ENCODE measurements at places on chromosomes 11 and 22. TPM values are rescaled to one million over a fixed set of nuclear protein-coding genes. Genes with fewer than 3 reads are reported as not detected.

The KDELR3 gene
- 76.3 TPM for total RNA-seq

The CHADL gene
- 0.17 TPM for total RNA-seq

The PRRG4 gene
- total RNA-seq = not detected

The OSBP2 gene
- total RNA-seq = 2.0 TPM

The GUCY1A2 gene
- 7.0 TPM for total RNA-seq

The KCNK4 gene
- total RNA-seq = not detected

The UCP3 gene
- total RNA-seq = 0.47 TPM

The PRR5 gene
- 14.2 TPM for total RNA-seq

The SHANK2 gene
- total RNA-seq = not detected

The SLC2A11 gene
- total RNA-seq = 4.2 TPM

The TRPM5 gene
- 0.12 TPM for total RNA-seq

The NPAS4 gene
- not detected for total RNA-seq

The ALX4 gene
- total RNA-seq = under 0.01 TPM

The CARNS1 gene
- total RNA-seq = 0.51 TPM

The HOATZ gene
- total RNA-seq = not detected

The MYO7A gene
- total RNA-seq = 0.23 TPM

The CREBZF gene
- 15.4 TPM for total RNA-seq

The TNNT3 gene
- total RNA-seq = 28.9 TPM

The C11orf58 gene
- 111 TPM for total RNA-seq

The CNTF gene
- 0.17 TPM for total RNA-seq

The KREMEN1 gene
- total RNA-seq = 3.7 TPM

The P2RY6 gene
- not detected for total RNA-seq

The ART5 gene
- 0.26 TPM for total RNA-seq

The OR52N4 gene
- not detected for total RNA-seq

The DCDC1 gene
- total RNA-seq = not detected

The GLYAT gene
- not detected for total RNA-seq

The ASPHD2 gene
- total RNA-seq = 0.82 TPM

The NXPE4 gene
- total RNA-seq = not detected

The C22orf23 gene
- total RNA-seq = not detected

The SCYL1 gene
- total RNA-seq = 69.6 TPM

The RRP7A gene
- 20.9 TPM for total RNA-seq

The FXYD6 gene
- 0.68 TPM for total RNA-seq

The PRG3 gene
- total RNA-seq = not detected

The OR4C46 gene
- total RNA-seq = not detected

The CD3E gene
- total RNA-seq = not detected

The HPX gene
- not detected for total RNA-seq

The KDM4D gene
- 0.77 TPM for total RNA-seq

The DGCR6 gene
- total RNA-seq = 1.4 TPM

The APLNR gene
- 3.4 TPM for total RNA-seq

The KCNJ11 gene
- total RNA-seq = not detected

The SCGB2A2 gene
- total RNA-seq = not detected

The NUP98 gene
- total RNA-seq = 45.6 TPM

The APOBEC3C gene
- 30.5 TPM for total RNA-seq

The FGF19 gene
- not detected for total RNA-seq

The ADM2 gene
- total RNA-seq = 14.5 TPM

The CDC42BPG gene
- not detected for total RNA-seq

Measured in pericardium fibroblast (primary cell).